ENCODE measurements at places on chromosomes 3 and 15.

- DNase-seq, result no peak
Observed at GRCh38 chr3:45506751-45507391, 87.7 kb upstream of the LIMD1 start.

GRCh38 chr3:100915706-100916495 is 77.3 kb downstream of the ABI3BP start:
- no peak for DNase-seq

DNA sequence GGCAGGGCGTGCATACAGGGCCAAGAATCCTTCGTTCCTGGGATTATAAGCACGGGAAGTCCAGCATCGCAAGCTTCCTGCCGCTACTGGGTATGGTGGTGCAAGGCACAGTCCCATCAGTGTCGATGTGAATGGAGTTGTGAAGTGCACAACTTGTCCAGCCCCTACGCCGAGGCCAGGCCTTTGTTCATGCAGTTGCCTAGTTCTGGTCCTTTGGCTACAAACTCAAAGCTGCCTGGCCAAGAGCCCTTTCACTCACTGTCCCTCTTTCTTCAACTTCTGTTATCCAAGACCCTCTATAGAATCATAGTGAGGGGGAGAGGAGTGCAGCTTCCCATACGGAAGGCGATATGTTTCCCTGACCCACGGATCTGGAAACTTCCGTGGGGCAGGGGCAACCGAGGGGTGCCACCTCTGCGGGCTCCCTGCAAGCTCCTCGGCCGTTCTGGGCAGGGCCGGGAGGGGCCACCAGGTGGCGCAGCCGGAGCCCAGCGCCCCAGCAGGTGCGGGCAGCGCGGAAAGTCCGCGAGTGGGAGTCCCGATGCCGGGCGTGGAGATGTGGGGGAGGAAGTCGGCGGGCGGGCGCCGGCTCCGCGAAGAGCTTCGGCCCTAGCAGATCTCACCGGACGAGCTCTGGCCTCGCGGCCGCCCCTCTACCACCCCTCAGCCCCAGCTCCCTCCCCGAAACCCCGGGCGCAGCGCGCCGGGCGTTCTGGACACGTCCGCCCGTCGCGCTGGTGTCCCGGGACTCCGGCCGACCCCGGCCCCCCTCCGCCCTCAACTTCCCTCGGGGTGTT is 693 bp downstream of the RASGRP1 start:
- DNase-seq, result peak; percentile 70

- DNase-seq, result no peak
Observed at GRCh38 chr3:197350446-197350845, 52.0 kb upstream of the DLG1 start.

DNA sequence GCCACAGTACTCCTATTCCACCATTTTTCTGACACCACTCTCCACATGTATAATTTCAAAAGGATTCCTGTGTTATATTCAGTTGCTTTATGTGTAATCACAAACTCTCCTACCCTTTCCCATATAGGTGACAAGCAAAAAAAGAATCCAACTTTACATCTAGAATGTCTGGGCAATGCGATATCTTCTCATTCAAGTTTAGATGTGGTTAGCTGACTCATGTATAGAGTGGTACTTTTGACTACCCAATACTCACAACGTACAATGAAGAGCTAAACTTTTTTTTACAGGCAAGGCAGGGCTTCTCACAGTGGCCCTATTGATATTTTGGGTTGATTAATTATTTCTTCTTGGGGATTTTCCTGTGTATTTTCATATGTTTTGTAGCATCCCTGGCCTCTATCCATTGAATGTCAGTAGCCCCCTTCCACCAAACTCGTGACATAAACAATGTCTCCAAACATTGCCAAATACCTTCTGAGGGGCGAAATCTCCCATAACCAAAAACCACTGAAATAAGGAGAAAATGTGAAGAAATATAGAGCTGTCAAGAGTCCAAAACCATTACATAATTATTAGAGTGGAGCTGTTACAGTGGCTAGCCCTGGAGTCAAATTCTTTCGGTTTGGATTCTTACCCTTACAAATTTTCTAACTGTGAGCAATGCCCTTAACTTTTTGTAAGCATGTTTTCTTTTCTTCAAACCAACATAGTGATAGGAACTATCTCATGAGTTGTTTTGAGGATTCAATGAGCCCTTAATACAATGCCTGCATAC is 342.6 kb downstream of the NSUN3 start:
- DNase-seq, result no peak
